ENCODE measurements at places on chromosomes 12 and 14.

DNA sequence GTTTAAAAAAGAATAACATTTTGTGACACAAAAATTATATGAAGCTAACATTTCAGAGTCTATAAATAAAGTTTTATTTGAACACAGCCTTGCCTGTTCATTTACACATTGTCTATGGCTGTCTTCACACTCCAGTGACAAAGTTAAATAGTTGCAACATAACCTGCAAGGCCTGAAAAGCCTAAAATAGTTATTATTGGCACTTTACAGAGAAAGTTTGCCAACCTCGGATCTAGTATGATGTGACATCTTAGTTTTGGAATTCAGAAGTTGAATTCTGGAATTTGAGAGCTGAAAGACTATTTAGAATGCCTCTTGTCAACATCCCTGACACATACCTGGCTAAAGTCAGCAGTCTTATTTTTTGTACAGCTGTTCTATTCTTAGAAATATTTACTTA lies 68.3 kb downstream of the DYRK2 start:
- no peak for DNase-seq

DNA sequence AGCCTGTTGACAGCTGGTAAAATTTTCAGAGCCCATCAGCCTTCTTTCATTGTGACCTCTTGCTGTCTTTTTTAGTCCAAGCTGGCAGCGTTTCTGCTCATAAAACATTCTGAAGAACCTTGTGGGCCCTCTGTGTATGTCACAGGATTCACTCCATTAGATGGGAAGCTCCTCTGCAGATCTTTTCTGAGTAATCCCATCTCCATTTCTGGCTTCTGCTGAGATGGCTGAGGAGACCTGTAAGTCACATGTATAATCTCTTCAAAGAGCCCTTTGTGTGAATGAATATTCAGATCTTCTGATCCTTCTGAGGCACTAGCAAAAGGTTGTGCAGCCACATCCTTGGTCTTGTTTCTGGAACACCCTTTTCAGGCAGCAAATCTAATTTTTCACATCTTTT lies 2.8 kb downstream of the RXYLT1 start:
- no peak for DNase-seq

- DNase-seq = no peak
Observed at GRCh38 chr14:79056879-79057278, 886.7 kb downstream of the NRXN3 start.

DNA sequence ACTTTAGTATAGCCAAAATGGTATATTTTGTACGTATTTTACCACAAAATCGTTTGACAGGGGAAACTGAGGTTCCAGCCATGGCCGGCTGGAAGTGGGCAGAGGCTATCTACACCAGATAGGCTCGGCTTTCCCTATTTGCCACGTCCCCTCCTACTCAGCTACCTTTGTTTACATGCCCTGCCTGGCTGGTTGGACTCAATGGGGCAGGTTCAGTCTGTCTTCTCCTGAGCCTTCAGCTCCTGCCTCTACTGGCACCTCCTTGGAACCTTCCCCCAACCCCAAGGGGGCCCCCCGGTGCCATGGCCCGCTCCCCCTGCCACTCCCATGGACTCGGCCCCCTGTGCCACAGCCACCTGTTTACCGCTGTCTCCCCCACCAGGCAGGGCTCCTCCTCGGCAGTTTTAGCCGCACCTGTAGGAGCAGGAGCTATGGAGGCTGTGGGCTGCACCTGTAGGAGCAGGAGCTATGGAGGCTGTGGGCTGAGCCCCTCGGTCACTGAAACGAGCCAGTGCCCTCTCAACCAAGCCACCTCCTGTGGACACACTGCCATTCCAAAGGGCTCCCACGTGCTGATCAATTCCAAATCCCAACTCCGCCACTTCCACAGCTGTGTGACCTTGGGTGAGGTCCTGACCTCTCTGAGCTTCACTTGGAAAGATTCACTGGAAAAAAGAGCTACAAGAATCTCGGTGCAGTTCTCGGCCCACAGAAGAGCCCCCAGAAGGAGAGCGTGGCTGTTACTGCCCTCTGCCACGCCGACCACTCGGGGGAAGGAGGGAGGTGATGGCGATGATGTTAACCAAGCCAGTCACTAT lies 62.2 kb downstream of the NCOR2 start:
- no peak for DNase-seq

- DNase-seq = no peak
Observed at GRCh38 chr12:2177751-2178150, 125.0 kb downstream of the CACNA1C start.

DNA sequence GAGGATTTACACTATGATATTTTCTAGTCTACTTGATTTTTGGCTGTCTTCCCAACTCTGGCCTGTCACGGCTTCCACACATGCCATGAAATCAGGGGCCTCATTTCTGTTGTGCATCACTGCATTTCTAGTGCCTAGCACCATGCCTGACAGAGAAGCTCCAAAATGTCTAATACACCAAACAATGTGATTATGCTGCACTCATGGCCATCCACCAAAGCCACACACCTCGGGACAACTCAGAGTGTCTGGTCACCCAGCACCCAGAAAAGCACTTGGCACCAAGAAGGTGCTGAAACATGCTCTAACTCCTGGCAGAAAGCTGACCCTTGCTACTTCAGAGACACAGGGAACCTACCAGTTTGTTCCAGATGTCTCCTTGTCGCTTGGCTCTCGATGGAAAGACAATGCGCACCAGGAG lies 11.3 kb downstream of the GCN1 start:
- no peak for DNase-seq

GRCh38 chr12:57027011-57027804 lies 10.9 kb upstream of the TAC3 start:
- DNase-seq = no peak

DNA sequence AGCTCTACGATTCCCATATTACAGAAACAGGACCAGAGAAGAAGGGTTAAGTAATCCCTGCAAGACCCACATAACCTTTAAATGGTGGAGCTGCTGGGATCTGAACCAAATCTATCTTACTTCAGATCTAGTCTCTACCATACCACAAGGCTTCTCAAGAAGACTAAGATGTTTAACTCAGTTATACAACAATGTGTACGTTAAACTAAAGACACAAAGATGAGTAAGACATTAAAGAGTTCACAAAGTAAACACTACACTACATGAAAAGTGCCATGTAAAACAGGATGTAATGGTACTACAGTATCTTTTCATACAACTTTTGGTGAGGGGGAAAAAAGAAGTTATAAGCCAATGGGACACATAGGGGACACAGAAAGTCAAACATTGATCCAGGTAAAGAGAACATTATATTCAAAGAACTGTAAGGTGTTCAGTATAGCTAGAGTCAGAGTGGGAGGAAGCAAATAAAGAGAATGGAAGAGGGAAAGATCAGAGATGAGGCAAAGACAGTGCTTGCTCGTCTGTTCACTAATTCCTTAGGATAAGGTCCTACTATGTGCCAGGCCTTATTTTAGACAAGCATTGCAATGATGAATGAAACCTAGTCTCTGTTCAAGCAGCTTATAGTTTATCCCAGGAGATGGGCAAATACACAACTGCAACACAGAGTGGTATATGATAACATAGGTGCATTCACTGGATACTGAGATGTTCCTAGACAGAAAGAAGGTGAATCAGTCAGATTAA lies 7.7 kb downstream of the TMED10 start:
- no peak for DNase-seq

DNA sequence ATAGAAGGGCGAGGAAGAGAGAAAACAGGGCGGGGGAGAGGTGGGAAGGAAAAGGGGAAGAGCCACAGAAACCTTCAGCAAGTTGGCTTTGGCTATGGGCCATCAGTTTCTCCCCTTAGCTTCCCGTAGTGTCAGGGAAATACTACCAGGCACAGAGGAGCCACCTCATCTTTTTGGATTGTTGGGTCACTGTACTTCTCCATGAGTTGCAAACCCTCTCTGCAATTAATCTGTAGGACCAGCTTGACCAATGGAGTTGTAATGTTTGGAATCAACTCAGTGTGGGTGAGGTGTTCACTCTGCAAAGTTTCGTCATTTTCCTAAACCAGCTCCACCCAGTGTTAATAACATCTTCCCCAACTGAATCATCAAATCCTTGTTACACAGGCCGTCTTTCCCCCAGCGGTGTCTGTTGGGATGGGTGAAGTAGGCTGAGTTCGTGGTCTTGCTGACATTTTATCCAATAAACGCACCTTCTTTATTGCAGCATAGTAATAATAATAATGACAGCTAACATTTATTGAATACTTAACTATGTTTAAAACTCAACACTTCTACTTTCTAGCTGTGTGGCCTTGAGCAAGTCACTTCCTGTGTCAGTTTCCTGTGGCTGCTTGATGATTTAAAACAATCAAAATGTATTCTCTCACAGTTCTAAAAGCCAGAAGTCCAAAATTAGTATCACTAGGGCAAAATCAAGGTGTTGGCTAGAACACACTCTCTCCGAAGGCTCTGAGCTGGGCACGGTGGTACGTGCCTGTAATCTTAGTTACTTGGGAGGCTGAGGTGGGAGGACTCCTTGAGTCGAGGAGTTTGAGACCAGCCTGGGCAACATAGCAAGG lies 8.1 kb upstream of the GLTP start:
- peak; percentile 48 for DNase-seq

DNA sequence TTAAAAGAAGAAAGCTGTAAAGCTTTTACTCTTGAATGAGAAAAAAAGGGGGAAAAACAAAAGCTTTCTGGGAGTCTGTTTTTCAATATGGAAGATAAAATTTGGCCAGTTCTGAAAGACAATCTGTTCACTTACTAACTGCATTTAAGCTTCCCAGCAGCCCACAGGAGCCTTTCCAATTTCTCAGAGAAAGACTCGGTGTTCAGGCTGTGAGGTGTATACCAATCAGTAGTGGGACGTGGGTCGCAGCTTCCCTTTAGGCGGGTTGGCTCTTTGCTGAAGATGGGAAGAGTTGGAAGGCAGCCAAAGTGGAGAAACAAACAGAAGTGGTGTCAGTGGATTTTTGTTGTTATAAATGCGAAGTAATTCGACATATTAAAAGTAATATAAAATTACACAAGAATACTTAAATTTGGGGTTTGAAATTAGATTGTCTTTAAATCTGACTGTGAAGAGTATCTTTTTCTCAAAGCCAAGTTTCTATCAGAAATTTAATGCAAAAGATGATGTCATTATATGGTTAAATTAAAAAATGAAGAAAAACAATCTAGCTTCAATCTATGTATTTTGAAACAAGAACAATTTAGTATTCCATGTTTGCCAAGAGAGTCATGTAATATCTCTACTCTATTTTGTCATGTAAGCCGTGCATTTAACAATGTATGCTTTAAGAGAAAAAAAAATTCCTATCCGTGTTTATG lies 590.2 kb upstream of the ATXN7L3B start:
- DNase-seq = no peak

- no peak for DNase-seq
Observed at GRCh38 chr14:51210594-51210993, 29.5 kb upstream of the TMX1 start.

DNA sequence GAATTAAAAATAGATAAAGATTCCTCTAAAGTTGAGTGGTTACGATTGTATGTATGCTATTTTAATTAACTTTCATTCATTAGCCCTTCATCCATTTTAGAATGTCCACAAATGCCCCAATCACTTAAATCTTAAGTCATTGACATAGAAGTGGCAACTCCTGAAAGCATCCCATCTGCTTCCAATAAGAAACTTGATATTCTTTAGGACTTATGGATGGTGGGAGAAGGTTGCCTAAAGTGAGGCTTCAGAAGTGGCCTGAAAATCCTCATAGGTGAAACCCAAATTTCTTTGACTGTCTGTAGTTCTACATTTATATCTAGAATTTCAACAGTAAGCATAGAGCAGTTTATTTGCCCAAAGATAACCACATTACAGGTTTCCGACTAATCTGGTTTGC lies 161.7 kb upstream of the HMGA2 start:
- DNase-seq = no peak

DNA sequence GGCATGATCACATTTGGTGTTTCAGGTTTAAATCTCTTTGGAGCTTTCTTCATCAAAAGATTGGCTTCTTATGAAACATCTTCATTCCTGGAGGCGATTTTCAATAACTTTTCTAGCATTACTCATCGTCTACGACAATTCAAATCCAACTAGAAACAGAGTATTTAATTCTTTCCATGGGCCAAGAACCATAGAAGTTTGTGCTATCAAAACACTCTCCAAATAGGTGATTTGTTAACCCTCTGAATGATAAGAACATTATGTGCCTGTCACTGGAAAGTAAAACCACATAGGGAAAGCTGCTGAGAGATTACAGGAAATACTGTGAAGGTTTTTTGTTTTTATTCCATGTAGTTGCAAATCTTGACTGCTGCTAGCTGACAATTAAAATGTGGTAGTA lies 6.9 kb upstream of the DCN start:
- DNase-seq = no peak

DNA sequence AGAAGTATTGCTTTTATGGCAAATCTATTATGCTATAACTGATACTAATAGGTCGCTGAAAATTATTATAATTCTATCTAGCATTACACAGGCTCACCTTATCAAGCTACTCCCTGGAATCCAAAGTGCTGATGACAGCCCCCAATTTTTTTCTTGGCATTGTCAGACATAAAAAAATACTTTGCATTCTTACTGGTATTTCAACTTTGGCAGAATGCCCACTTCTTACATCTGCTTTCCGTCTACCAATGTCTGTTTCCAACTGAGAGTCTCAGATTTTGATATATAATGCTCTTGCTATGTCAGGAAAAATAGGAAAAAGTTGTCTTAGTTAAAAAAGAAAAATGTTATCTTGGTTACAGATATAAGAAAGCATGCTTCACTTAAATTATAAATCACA lies 615.4 kb downstream of the C12orf50 start:
- DNase-seq = no peak

DNA sequence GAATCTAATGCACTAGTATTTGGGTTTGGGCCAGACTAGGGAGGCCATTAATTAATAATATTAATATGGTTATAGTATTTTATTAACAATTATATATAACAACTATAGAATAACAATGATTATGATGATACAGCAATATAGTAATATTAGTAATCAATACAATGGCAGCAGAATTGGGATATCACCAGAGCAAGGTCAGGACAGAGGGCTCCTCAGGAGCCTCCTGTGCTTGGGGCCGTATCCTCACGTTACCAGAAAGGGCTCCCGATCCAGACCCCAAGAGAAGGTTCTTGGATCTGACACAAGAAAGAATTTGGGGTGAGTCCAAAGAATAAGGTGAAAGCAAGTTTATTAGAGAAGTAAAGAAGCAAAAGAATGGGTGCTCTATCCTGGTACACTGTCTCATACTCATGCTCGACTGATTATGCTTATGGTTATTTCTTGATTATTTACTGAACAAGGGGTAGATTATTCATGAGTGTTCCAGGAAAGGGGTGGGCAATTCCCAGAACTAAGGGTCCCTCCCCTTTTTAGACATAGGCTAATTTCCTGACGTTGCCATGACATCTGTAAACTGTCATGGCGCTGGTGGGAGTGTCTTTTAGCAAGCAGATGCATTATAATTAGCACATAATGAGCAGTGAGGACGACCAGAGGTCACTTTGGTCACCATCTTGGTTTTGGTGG lies 61.6 kb downstream of the RIN3 start:
- DNase-seq = no peak

GRCh38 chr12:79374545-79374944 lies 316.2 kb downstream of the PAWR start:
- DNase-seq = no peak

DNA sequence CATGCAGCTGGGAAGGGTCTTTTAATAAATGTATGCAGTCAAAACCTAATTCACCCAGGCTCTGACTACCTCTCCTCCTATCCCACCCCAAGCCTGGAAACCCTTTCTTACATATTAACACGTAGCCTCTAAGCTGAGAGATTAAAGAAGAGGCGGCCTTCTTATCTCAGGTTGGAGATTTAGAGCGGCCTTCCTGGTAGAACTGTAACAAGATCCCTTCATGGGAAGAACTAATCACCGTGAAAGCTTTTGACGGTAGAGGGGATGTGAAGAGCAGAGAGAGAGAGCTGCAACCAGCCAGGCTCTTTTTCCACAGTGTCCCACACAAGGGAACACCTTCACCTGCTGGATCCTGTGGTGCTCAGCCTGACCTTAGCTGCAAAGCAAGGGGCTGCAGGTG lies 367.4 kb downstream of the MED13L start:
- no peak for DNase-seq
